ENCODE measurements at places on chromosomes 1 and 21.

- DNase-seq: no peak
Measured at GRCh38 chr1:53656747-53657530, 82.0 kb downstream of the GLIS1 start.

DNA sequence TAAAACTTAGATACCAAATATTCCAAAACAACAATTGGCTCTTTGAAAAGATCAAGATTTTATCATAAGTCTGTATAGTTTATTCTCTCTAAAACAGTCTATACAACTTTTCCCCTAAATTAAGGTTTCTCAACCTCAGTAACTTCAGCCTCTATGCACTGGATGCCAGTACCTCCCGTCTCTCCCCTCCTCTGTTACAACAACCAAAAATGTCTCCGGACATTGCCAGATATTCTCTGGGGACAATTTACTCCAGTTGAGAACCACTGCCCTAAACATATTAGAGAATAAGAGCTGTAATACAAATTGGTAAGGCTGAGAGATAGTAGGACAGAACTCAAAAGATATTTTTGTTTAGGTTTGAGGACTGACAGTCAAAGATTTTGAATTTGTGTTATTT lies 71.6 kb downstream of the TMEM200B start:
- no peak for DNase-seq

DNA sequence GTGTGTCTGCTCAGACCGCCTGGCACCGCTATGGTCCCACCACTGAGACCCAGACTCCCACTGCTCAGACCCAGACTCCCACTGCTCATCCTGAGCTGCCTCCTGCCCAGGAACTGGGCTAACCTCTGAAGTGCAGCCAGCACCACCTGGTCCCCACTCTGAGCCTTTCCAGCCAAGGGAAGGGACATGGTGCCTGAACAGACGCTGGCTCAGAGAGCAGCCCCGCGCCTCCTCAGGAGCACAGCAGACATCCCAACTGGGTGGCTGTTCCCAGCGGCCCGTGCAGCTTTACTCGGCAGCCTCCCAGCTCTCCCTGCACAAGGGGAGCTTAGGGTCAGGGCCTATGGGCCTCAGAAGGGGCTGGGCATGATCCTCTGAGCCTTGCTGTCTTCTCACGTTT lies 27.8 kb upstream of the CNTN2 start:
- no peak for DNase-seq

GRCh38 chr21:25578056-25578961 lies 29.0 kb downstream of the MRPL39 start:
- peak; percentile 76 for DNase-seq

GRCh38 chr1:214427871-214428277 lies 123.5 kb downstream of the PTPN14 start:
- peak; percentile 68 for DNase-seq

- no peak for DNase-seq
Measured at GRCh38 chr1:227961651-227962466, 14.1 kb upstream of the WNT9A start.

DNA sequence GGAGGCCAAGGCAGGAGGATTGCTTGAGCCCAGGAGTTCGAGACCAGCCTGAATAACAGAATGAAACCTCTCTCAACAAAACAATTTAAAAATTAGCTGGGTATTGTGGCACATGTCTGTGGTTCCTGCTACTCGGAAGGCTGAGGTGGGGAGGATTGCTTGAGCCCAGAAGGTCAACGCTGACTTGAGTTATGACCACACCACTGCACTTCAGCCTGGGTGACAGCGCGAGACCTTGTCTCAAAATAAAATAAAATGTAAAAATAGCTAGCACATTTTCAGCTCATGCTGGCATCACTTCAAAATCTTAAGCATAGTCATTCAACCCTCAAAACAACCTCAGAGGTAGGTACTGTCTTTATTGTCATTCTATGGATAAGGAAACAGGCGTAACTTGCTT lies 6.4 kb downstream of the JAK1 start:
- DNase-seq: no peak

DNA sequence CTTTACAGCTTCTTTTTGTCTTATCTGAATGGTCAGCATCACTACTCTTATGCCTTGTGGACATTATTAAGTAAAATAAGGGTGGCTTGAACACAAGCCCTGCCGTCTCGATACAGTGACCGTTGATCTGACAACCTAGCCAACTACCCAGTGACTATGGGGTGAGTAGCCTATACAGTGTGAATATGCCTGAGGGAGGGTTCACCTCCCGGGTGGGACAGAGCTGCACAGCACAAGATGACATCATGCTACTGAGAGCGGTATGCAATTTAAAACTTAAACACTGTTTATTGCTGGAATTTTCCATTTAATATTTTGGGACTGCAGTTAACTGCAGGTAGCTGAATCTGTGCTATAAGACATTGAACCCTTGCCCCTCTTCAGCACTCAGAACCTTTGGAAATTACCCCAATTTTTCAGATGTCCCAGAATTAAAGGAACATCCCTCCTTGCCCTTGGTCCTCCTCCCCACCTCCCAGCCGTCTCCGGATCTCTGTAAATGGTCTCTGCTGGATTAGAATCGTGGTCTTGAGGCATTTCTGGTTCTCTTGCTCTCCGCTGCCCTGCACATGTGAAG lies 618.5 kb downstream of the PTPRU start:
- DNase-seq: no peak

DNA sequence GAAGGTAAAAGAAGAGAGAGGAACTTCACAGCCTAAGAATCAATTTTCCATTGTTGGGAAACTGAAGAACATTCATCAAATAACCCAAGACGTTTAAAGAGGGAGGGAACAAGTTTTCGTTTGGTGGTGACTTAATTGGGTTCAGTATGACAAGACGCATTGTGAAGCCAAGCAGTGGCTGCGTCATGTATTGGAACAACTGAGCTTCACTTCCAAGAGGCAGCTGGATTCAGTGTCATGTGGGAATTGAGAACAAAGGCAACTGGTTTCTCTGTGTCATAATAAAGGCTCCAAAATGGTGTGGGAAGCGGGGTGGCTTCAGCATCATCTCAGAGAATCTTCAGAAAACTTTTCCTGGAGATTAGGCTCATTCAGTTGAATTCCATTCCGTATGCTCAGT lies 29.8 kb upstream of the RC3H1 start:
- no peak for DNase-seq

DNA sequence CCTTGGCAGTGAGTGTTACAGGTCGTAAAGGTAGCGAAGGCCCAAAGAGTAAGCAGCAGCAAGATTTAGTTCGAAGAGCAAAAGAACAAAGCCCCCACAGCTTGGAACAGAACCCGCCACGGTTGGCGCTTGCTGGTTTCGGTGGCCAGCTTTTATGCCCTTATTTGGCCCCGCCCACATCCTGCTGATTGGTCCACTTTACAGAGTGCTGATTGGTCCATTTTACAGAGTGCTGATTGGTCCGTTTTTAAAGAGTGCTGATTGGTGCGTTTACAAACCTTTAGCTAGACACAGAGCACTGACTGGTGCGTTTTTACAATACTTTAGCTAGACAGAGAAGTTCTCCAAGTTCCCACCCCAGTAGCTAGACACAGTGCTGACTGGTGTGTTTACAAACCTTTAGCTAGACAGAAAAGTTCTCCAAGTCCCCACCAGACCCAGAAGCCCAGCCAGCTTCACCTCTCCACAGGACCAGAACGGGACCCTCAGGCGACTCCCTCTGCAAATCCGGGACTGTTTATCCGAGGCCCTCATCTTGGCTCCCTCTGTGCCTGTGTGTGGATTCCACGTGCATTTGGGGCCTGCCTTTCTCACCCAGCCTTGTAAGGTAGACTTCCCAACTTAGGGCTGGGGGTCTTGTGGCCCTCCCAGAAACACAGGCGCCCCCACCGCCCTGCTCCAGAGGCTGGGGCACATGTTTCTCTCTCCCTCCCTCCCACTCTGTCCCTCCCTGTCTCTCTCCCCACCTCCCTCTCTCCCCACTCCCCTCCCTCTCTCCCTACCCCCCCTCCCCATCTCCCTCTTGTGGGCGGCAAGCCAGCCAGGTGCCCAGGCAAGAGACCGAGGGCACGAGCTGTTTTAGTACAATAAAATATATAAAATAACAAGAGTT lies 12.6 kb downstream of the FTCD start:
- peak; percentile 38 for DNase-seq

GRCh38 chr1:213533125-213533524 lies 454.6 kb upstream of the PROX1 start:
- DNase-seq: no peak

DNA sequence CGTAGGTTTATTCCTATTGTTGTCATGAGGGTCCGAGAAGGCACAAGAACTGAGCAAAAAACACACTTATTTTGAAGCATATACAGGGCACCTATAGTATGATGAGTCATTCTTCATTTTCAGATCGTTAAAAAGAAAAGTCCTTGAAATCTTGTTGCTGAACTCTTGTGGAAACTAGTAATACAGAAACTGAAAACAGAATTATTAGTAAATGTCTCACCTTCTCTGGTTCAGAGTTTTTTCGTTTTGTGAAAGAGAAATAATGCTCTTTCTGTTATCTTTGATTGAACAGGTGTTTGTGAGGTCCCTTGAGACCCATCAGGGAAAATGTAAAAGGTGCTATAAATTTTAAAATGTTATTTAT lies 102.0 kb upstream of the COA6 start:
- DNase-seq: no peak

DNA sequence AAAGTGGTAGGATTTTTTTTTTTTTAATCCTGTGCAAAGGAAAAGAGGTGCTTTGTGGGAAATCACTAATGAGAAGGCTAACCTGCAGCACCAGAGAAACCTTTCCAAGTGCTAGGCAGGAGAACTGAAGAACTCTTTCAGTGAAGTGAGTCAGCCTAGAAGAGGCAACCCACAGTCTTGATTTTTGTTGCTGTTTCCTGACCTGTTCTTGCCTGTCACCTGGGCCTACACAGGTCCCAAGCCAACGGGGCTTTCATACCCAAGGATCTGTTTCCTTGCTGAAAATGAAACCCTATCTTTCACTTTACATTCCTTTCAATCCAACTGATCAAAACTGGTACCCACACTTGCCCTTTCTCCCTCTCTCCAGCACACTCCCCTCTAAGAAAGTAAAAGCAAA lies 7.1 kb upstream of the IKBKE start:
- DNase-seq: peak; percentile 25

DNA sequence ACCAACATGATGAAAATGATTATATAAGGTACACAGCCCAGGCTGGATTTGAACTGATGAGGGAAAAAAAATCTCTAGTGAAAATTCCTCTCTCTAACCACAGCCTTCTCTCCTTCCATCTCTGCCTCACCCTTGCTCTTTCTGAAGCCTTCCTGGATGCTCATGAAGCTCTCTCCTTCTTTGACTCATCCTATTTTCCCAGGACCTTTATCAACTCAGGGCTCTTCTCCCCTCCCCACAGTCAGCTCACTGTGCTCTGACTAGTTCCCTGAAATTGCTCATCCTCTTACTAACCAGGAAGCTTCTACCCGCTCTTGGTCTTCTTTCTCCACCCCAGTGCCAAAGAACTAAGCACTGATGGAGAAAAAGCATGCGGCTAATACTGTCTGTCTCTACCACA lies 46.4 kb upstream of the ERG start:
- DNase-seq: no peak

- DNase-seq: no peak
Measured at GRCh38 chr1:70518106-70518505, 107.0 kb downstream of the CTH start.

DNA sequence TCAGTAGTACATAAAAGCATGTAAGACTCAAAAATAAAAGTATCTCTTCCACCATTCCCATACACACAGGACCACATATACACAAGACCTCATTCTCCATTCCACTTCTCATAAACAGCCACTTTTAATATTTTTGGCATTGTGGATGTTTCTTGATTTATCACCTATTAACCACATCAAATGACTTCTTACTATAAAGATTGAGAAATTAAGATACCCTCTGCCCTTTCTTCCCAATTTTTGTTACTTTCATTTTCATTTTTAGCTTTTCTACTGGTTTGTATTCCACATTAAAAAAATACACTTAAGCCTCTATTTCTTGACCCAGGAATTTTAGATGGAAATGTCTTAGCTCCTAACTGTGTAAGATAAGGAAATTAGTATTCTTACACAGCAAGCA lies 22.8 kb downstream of the AKT3 start:
- no peak for DNase-seq

DNA sequence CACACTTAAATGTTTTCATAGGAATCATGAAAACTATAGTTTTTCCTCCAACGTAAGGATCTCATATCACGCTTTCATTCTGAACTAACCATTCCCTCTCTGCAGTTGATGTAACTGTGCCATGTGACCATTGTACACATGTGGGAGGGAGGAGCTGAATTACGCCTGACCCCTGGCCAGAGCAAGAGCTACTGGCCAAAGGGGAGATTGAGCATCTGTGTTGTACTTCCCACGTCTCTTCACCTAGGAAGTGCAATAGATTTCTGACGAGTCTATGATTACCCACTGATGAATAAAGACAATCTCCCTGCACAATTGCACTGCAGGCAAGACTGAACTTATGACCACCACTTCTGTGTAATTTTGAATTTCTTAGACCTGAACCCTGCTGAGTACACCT lies 24.0 kb downstream of the PTPRC start:
- DNase-seq: no peak

DNA sequence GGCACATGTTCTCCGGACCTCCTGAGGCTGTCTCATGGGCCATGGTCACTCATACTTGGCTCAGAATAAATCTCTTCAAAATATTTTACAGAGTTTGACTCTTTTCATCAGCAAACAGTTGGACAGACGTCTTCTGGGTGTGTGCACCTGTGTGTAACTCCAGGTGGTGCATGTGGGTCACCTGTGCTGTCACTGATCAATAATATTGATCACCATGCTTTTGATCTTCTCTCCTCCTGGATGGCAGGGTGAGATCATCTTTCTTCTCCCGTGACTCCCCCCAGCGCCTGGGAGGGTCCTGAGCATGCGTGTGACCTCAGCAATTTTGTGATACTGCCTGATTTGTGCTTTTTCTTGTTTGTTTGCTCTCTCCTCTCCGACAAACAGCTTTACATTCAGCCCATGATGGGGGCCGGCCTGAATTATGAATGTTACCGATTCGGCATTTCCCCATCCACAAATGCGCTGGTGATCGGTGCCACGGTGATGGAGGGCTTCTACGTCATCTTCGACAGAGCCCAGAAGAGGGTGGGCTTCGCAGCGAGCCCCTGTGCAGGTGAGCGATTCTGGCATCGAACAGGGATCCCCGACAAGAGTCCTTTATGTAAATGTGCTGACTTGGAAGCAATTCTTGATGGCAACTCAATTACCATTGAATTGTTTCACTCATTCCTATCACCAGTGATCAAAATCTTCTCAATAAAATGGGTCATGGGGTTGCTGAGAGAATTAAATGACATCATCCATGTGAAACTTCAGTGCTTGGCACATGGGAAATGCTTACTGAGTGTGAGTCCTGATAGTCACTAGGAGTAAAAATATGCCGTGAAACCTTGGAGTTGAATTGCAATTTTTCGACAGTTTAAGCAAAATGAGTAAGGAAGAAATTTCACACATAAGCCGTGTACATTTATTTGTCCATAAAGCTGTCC lies 59.6 kb upstream of the FAM3B start:
- no peak for DNase-seq

Data from activated CD4-positive, alpha-beta T cell treated with anti-CD3 and anti-CD28 coated beads, Interleukin-2, amount 50 U/mL, for 48 hours (primary cell).